ENCODE measurements at places on chromosomes 2 and 18. TPM values are rescaled to one million over a fixed set of nuclear protein-coding genes. Genes with fewer than 3 reads are reported as not detected.

Gene CNRIP1
- 19.1 TPM for total RNA-seq

Gene UGT1A5
- total RNA-seq: not detected

Gene SIGLEC15
- total RNA-seq: 0.18 TPM

Gene CRYGC
- total RNA-seq: not detected

Gene RAPGEF4
- 12.9 TPM for total RNA-seq

DNA sequence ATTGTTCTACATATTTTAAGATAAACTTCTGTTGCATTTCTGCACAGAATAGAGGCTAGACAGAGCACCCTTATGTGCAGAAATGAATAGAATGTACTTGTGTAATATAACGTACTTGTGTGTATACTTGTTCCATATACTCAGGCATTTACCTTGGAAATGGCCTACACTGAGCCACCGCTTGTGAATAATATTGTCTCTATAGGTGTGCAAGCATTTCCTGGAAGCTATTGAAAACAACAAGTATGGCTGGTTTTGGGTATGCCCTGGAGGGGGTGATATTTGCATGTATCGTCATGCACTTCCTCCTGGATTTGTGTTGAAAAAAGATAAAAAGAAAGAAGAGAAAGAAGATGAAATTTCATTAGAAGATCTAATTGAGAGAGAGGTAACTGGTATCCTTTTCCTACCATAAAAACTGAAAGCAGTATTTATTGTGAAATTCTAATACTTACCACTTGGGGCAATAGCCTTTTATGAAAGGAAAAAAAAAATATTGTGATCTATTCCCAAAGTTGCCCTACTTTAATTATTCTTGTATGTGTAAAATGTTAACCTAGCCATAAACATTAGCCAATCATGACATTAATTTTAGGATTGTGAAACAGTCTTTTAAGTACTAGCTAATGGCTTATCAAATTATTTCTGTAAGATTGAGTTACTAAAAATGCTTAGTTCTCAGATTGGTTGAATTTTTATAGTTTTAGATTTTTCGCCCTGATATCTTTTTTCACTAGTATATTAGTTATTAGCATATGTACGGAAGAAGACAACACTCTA lies 18.0 kb downstream of the ZC3H15 start:
- DNase-seq: no peak

- DNase-seq: no peak
Observed at GRCh38 chr2:221153226-221153625, 418.9 kb downstream of the EPHA4 start.

GRCh38 chr2:28419003-28419402 lies 26.3 kb downstream of the FOSL2 start:
- no peak for DNase-seq

DNA sequence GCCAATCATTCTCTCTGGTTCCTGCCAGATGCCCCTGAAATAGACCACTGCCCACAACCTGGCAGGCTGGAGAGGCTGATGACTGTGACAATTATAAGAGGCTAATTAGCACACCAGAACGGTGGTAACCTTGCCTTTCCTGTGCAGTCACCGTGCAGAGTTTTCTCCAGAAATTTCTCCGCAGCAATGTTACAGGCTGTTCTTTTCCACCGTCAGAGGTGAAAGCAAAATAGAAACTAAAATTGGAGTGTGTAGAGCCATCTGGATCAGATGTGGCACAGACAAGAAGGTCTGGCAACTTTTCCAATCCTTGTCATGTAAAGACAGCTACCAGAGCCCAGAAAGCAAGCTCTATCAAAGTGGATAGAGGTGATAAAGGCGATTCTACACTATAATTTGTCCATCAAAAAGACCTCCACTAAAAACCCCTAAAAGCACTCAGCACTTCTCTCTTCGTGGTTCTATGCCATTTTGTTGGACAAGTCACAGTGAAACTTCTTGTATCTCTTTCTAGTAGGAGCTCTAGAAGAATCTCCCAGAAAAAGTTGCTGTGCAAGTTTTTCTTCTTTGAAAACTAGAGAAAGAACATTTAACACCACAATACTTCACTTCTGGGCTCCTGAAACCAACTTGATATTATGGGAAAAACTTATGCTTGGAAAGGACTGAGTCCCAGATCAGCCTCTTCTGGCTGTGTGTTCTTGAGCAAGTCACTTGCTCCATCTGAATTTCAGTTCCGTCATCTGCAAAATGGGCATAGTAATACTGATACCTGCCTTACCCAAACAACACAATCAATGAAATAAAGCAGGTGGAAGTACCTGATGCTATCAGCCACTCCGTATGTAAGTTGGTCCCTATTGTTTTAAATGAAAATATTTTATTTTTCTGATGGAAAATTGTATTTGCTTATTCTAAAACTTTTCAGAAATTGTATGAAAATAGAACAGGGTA lies 295.6 kb upstream of the DLGAP1 start:
- no peak for DNase-seq

DNA sequence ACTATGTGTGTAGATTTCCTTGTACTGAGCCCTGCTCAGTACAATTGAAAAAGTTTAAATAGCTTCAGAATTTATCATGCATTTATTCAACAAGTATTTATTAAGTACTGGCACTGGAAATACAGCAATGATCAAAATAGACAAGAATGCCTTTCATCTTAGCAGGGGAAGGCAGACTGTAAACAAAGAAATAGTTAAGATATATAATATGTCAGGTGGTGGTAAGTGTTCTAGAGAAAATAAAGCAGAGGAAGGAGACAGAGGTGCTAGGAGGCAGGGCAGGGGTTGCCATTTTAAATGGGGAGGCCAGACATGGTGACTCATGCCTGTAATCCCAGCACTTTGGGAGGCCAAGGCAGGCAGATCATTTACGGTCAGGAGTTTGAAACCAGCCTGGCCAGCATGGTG lies 13.6 kb upstream of the LIPG start:
- no peak for DNase-seq

- DNase-seq: no peak
Observed at GRCh38 chr2:72236445-72237067, 88.9 kb upstream of the CYP26B1 start.

- no peak for DNase-seq
Observed at GRCh38 chr2:193774166-193774565, 1579.4 kb upstream of the TMEFF2 start.

DNA sequence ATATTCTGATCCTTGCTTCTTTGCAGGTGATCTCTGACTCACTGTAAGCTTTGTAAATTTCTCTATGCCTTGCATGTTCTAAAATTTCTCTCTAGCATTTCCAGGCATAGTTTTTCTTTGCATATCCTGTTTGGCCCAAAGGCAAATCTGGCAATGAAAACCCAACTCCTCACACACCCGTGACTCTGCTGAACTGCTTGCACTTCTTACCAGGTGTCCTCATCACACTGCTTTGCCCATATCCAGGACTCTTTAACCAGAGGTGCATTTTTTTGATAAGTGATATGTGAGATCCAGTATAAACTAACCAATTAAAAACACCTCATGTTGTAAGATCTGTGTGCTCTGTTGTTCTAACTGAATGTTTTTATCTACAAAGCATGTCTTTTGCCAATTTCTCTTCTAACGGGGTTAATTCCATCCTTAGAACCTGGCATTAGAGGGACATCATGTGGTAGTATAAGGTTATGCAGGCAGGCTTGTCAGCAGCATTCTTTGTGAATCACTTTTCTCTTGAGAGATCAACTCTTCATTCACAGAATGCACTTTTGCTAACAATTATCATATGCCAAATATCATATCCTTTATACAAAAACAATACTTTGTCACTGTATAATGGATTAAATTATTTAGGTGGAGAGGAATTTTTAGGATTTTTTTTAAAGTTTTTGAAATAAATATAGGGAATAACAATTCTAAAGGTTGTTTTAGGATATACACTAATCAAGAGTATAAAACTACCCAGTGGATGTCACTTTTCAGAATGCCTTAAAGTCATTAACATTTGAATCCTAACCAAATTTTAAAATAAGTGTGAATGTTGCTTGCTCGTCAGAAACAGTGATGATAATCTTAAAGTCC lies 20.8 kb upstream of the TMX3 start:
- DNase-seq: no peak

- DNase-seq: no peak
Observed at GRCh38 chr2:127096718-127097470, 10.1 kb downstream of the BIN1 start.

GRCh38 chr2:8855010-8855409 lies 17.6 kb upstream of the KIDINS220 start:
- DNase-seq: no peak

- no peak for DNase-seq
Observed at GRCh38 chr2:9146646-9147045, 60.0 kb upstream of the ASAP2 start.

DNA sequence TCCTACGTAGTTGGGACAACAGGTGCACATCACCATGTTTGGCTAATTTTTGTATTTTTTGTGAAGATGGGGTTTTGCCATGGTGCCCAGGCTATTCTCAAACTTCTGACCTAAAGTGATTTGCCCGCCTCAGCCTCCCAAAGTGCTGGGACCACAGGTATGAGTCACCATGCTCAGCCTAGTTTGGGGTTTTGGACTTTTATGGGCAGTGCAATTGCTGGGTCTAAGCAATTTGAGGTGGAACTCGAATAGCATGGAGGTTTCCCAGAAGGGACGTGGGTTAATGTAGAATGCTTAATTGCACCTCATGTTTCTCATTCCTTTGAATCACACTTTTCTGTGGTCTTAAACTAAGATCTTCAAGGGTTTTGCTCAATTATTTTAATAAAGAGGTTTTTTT lies 102.3 kb upstream of the EPHA4 start:
- no peak for DNase-seq

Measured in left cardiac atrium (tissue), 4 donors.